ENCODE measurements at places on chromosomes 1 and 21. TPM values are rescaled to one million over a fixed set of nuclear protein-coding genes. Genes with fewer than 3 reads are reported as not detected.

The TTC34 gene
- not detected for total RNA-seq

The RAB7B gene
- 3.1 TPM for total RNA-seq

The ACTL8 gene
- not detected for total RNA-seq

The ADCY10 gene
- under 0.01 TPM for total RNA-seq

The CDCA8 gene
- 9.2 TPM for total RNA-seq

The SVBP gene
- total RNA-seq, result 22.0 TPM

The CLCNKB gene
- total RNA-seq, result not detected

The TNNI3K gene
- not detected for total RNA-seq

All from cardiac atrium fibroblast (primary cell).